ENCODE measurements at places on chromosomes 2 and 18. TPM values are rescaled to one million over a fixed set of nuclear protein-coding genes. Genes with fewer than 3 reads are reported as not detected.

WBP1 gene
- 40.3 TPM for total RNA-seq

PSMD14 gene
- 63.0 TPM for total RNA-seq

ME2 gene
- 28.8 TPM for total RNA-seq

CLEC4F gene
- total RNA-seq: under 0.01 TPM

SALL3 gene
- total RNA-seq: not detected

CYS1 gene
- under 0.01 TPM for total RNA-seq

Measured in lung microvascular endothelial cell (primary cell).